ENCODE measurements at places on chromosomes 6 and 20.

GRCh38 chr6:55963301-55963700, 87.9 kb upstream of the BMP5 start:
- DNase-seq: no peak

GRCh38 chr6:40819182-40819834, 219.7 kb downstream of the UNC5CL start:
- no peak for DNase-seq

DNA sequence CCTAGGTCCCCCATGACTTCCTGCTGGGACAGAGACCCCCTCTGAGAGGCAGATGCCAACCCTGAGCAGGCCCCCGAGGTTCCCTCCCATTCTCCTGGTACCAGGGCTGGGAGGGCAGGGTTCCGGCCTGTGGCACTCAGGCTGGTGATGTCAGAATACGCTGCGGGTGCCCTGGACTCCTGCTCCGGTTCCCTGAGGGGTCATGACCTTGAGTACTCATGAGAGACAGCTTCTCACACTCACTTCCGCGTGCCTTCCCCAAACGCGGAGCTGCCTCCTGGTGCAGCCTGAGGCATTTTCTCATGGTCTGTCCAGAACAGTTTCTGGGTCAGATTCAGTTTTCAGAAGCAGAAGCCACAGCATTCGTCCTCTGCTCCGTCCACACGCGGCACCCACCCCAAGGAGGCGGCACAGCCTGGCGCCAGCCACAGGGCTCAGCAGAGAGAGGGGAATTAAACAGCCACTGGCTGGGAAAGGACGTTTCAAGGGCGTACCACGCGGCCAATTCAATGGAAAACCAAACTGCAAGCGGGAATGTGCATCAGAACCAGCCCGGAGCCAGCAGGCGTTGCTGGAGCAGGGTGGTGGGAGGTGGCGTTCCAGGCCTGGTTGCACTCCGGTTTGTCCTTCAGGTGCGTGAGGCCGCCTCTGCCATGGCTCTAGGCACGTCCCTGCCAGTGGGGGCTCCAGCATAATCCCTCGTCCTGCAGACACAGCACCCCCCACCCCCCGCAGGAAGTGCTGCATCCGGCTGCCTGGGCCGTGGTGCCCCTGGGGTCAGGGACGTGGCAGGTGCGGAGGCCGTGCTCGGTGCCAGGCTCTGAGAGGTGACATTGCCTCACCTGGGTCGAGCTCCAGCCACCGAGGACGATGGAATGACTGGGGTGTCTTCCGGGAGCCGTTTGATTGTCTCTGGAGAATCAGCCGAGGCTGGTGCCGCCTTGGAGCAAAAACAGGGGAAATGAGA, 58.3 kb upstream of the BHLHE23 start:
- no peak for DNase-seq

DNA sequence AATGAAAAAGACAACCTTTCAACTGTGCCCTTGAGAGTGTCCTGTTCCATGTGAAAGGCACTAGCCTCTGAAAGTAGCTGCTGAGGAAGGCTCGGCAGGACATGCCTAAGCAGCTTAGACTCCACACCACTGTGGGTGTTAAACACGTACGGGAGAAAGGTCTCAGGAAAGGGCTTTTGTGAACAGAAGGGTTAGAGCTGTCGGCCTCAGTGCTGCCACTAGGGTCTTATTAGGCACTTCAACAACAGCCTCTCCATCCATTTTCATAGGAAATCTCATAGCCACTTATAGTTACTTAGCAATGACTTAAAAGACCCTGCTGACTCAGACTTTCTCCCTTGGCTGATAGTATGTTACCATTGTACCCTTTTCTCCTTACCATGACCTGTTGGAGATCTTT, 662.8 kb downstream of the TBC1D32 start:
- DNase-seq: peak; percentile 93

DNA sequence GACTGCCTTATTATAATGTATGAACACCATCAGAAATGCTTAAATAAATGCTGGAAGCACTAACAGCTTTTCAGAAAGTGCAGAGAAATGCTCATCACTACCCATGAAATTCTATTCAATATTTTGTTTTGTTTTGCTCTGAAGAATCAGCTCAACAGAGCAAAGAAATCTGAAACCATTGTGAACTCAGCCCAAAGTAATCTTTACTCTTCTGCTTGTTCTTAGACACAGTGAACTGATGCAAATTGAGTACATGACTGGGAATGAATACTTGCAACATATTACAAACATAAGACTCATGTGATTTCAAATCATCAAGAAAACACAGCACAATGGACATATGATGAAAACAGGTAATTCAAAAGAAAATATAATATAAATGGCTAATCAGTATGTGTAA, 404.6 kb upstream of the OPRM1 start:
- no peak for DNase-seq
